ENCODE measurements at places on chromosomes 2 and 18. TPM values are rescaled to one million over a fixed set of nuclear protein-coding genes. Genes with fewer than 3 reads are reported as not detected.

Gene PLCL1
- total RNA-seq, result 1.1 TPM

Gene SERPINB7
- not detected for total RNA-seq

Gene HTR2B
- total RNA-seq, result 0.22 TPM

Gene POTEC
- not detected for total RNA-seq

Gene PRSS56
- not detected for total RNA-seq

Gene FAM161A
- 1.2 TPM for total RNA-seq

Gene CHST9
- total RNA-seq, result not detected

Gene RRM2
- 40.0 TPM for total RNA-seq

Gene REG3A
- 3.7 TPM for total RNA-seq

Gene MC5R
- total RNA-seq, result not detected

Gene TFPI
- 19.2 TPM for total RNA-seq

Gene GKN1
- total RNA-seq, result not detected

Gene COL3A1
- 48.0 TPM for total RNA-seq

Gene SCRN3
- 26.7 TPM for total RNA-seq

Gene CPO
- not detected for total RNA-seq

Gene SLC23A3
- 5.1 TPM for total RNA-seq

Gene FIGN
- 1.5 TPM for total RNA-seq

Gene TOGARAM2
- 0.17 TPM for total RNA-seq

Gene DPP10
- 11.2 TPM for total RNA-seq

Gene BMP10
- total RNA-seq, result not detected

Gene UGT1A8
- 19.3 TPM for total RNA-seq

Gene TMEM163
- 0.25 TPM for total RNA-seq

Gene TXNDC2
- not detected for total RNA-seq

Gene NR4A2
- total RNA-seq, result 9.7 TPM

Gene DYNAP
- not detected for total RNA-seq

Gene LIPG
- 39.0 TPM for total RNA-seq

Gene SOWAHC
- 55.8 TPM for total RNA-seq

Gene ATIC
- 72.8 TPM for total RNA-seq

Gene SGPP2
- total RNA-seq, result 74.9 TPM

Gene GBX2
- total RNA-seq, result not detected

Gene HOXD12
- total RNA-seq, result not detected

Gene STAT4
- total RNA-seq, result 2.3 TPM

Gene IL1B
- total RNA-seq, result 7.3 TPM

Gene DHRS9
- total RNA-seq, result 202 TPM

Gene NTSR2
- not detected for total RNA-seq

Gene ASB18
- total RNA-seq, result not detected

Gene BOLA3
- total RNA-seq, result 40.4 TPM

Gene EVA1A
- total RNA-seq, result 0.55 TPM

Gene ITPRIPL1
- 0.58 TPM for total RNA-seq

Gene TCF23
- total RNA-seq, result not detected

Gene MOCOS
- total RNA-seq, result 5.7 TPM

Gene HOXD9
- 5.8 TPM for total RNA-seq

Gene MLPH
- 139 TPM for total RNA-seq

Gene WNT10A
- total RNA-seq, result 1.9 TPM

Gene TRIM43
- total RNA-seq, result not detected

Gene INPP5D
- 10.6 TPM for total RNA-seq

Gene SERPINE2
- total RNA-seq, result 24.8 TPM

Gene UGT1A10
- total RNA-seq, result 112 TPM

All from left colon (tissue), 2 donors.